CD4-positive, alpha-beta memory T cell (primary cell): ENCODE measurements at places on chromosomes 3 and 15.

- DNase-seq = no peak
Measured at GRCh38 chr3:31932990-31933389, 48.1 kb downstream of the OSBPL10 start.

DNA sequence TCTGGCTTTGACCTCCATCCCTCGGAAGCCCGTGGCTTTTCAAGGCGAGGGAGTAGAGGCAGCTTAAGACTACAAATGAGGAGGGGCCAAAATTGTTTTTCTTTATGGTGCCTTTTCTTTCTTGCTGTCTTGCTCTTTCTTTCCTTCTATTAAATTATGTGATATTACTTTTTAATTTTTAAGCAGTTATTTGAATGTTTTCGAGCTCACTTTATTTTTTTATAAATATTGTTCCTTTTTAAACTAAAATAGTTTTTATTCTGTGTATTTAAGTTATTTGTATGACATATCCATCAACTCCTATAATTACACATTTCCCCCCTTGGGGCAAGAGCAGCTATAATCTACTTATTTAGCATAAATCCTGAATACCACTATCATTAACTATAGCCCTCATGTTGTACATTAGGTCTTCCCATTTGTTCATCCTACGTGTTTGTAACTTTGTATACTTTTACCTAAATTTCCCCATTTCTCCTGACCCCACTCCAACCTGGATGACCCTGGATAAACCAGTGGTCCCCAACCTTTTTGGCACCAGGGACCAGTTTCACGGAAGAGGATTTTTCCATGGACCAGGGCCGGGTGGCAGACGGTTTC lies 622 bp upstream of the PLSCR1 start:
- no peak for DNase-seq

DNA sequence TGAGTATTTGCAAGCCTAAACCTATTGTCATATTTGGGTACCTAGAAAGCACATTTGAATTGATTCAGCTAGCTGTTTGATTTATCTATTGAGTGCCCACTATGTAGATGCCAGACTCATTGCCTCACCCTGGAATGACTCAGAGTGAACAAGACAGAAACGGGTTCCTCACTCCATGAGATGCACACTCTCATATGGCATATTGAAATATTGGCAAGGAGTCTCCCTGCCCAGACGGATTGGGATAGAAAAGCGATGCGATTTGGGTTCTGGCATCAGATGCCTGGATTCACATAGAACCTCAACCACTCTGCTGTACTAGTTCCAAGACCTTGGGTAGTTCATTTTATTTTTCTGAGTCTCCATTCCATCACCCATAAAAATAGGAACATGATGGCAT lies 22.5 kb downstream of the LRRN1 start:
- DNase-seq = no peak

DNA sequence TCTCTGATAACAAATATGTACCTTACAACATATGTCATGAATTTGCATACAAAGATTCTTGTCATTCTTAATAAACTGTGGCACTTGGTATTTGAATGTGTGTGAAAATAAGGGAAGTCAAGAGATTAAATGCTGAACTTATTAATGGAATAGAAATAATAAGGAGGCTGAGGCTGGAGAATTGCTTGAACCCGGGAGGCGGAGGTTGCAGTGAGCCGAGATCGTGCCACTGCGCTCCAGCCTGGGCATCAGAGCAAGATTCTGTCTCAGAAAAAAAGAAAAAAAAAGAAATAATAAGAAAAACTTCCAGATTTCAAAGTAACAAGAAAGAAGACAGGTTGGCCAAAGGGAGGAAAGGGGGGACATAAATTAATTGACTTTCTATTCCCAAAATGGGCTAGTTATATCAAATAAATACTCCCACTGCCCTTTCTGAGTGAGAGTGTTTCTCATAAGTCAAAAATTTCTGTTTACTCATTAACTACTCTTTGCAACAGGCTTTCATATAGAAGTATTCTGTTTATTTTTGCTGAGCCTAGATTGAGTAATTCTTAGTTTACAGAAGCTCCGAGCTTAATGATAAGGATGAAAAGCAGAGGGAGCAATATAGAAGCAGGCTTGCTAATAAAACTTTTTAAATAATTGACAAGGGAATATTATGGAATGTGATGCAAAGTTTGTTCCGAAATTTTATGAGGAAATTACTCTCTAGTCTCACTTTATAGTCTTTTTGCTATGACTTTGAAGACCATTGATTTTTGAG lies 25.6 kb downstream of the KNG1 start:
- DNase-seq = no peak

GRCh38 chr15:59153466-59153865 lies 48.5 kb downstream of the CCNB2 start:
- no peak for DNase-seq

DNA sequence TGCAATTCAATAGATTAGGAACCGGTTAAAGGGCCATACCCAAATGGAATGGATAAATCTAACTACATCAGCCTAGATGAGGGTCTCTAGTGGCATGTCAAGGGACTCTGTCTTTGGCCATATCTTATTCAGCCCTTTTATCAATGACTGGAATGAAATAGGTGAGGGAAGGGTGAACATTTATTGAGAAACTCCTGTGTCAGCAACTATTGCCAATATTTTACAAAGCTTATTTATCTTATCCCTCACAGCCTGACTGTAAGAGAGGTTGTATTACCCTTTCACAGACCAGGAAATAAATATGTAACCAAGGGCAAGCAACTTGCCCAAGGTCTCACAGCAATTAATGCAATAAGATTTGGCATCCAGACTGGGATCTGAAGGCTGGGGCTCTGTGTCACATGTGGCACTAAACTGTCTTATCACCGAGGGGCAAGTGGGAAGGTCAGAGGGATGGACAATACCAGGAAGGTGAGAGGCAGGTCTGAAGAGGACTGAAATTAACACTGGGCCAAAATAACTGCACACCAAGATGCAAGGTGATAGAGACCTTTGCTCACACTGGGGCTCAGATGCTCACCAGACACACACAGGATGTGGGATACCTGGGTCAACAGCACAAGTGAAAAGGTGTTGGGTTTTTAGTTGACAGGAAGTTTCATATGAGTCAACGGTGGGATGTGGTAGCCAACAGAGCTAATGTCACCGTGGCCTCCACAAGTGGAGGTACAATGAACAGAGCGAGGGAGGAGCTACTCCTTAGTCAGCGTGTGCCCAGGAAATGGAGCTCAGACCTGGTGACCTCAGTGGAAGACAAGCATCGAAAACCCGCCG lies 261.3 kb downstream of the RPLP1 start:
- peak; percentile 81 for DNase-seq

GRCh38 chr15:77528290-77528967 lies 104.3 kb downstream of the LINGO1 start:
- no peak for DNase-seq

- no peak for DNase-seq
Measured at GRCh38 chr3:23781051-23781450, 24.7 kb upstream of the UBE2E1 start.

- no peak for DNase-seq
Measured at GRCh38 chr3:112089956-112090886, 4.0 kb downstream of the C3orf52 start.

GRCh38 chr3:58564456-58565160 lies 12.6 kb downstream of the FAM107A start:
- no peak for DNase-seq

GRCh38 chr15:101657968-101658784 lies 6.0 kb upstream of the TM2D3 start:
- no peak for DNase-seq
